ENCODE measurements at places on chromosomes 1 and 21. TPM values are rescaled to one million over a fixed set of nuclear protein-coding genes. Genes with fewer than 3 reads are reported as not detected.
A peak's percentile ranks its signal among the peaks of the same experiment; 100 is the strongest.

DNA sequence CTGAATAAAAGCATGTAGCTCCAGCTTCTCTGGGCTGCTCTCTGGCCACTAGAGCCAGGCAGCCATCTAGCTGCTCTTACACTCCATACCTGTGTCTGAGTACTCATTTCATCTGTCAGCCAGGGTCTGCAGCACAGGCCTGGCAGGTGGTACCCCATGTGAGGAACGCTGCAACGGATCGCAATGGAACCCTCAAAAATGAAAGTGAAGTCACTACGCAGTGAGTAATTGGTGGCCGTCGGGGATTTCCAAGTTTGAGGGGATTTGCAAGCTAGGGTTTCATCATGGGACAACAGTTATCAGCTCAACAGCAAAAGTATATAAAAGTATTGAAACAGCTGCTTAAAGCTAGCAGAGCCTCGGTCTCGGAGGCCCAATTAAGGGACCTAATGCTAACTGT, 186.7 kb downstream of the HFM1 start:
- no peak for DNase-seq

The C8A gene
- polyA plus RNA-seq = not detected

DNA sequence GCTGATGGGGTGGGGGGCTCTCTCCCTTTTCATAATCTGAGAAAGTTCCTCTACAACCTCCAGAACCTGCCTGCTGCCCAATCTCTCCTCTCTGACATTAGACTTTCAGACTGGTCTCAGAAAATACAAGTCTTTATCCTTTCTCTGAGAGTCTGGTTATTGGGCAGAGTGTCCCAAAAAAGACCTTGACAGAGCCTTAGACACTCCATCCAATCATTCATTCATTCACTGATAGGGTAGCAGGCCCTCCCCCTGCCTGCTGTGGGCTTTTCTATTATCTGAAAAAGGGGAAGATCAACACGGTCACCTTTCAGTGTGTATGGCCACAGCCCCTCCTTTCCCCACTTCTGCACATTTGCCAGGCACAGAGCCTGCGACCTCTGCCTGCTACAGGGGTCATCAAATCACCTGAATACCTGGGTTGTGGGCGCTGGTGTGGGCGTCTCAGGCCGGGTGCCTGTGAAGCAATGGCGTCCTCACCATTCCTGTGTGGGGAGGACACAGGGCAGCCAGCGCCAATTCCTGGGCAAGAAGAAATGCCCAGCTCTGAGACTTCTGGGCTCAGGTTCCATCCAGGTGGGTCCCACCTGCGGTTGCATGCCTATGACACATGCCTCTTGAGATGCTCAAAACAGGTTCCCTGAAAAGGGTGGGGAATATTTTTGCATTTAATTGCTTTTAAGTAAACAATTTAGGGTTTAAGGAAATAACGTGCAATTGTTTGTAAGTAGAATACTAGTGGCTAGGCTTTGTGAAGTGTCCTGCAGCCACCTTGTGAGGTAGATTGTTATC, 52.8 kb downstream of the ELK4 start:
- DNase-seq = peak; percentile 41

GRCh38 chr1:114249691-114250090, 96.0 kb upstream of the SYT6 start:
- DNase-seq = no peak

DNA sequence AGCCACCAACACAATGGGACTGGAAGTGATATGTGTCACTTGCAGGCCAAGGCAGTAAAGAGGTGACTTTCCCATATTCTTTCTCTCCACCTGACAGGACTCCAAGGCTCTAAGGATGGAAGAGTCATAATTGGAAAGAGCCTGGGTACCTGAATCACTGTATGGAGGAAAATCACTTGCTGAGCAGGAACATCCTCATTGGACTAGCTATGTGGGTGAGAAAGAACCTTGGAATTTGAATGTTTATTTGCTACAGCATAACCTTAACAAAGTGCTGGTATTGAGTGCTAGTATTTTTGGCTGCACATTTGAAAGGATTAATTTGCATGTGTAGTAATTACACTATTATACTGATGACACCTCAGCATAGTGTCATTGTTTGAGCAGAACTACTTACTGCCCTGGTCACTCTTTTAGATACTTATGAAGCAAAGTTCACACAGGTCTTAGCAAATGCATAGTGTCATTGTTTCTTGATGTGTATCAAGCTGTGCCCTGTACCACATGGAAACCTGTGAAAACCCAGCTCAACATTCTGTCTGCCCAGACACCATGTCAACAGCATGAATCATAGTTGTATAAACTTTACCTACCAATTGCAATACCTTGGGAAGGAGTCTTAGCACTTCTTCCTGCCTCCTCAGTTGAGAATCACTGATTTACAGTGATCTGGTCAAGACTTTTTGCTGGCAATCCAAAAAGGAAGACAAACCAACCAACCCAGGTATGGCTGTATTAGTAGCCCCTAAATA, 5.1 kb upstream of the S100A10 start:
- DNase-seq = no peak

GRCh38 chr1:158020886-158021620, 27.6 kb downstream of the KIRREL1 start:
- DNase-seq = no peak

GRCh38 chr1:183996396-183996795, 41.1 kb downstream of the COLGALT2 start:
- peak; percentile 53 for DNase-seq

DNA sequence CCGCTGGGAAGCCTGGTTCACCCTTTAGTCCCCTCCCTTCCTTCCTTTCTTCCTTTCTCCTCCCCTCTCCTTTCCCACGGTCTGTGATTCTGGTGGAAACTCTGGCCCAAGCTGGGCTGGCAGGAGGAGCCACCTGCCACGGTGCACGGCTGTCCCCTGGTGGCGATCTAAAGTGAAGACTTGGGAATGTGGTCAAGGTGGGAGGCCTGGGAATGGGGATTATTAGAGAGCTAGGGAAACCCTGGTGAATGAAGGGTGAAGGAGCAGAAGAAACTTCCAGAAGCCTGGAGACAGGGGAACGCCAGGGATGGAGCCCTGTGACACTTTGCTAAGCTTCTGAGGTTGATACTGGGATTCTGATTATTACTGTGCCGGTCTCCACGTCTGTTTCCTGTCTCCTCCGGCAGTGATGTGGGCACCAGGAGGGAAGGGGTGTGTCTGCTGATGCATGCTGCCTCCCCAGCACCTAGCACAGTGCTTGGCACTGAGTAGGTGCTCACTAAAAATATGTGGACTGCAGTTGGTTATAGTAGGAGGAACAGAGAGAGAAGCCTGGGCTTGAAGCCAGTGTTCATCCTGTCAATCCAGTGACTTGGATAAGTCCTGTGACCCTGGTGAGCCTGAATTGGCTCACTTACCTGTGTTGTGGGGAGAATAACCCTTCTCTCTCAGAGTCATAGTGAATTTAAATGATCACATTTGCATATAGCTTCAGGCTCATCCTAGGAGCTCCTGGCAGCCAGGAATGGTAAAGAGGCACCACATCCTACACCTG, 71.2 kb upstream of the NBPF3 start:
- peak; percentile 95 for DNase-seq

DNA sequence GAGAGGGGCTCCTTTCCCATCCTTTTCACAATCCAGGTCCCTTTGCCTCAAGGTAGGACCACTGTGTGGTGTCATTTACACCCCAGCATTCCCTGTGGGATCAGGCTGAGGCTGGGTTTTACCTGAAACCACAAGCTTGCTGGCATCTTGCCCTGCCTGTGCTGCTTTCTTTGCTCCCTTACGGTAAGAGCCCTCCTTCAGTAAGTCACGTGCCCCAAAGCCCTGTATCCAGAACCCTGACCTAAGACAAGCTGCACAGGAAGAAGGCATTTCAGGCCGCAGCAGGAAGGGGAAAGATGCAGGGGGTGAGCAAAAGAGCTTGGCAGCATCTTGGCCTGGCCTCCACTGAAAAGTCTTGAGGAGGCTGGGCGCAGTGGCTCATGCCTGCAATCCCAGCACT, 58.4 kb downstream of the KLHDC7A start:
- no peak for DNase-seq

DNA sequence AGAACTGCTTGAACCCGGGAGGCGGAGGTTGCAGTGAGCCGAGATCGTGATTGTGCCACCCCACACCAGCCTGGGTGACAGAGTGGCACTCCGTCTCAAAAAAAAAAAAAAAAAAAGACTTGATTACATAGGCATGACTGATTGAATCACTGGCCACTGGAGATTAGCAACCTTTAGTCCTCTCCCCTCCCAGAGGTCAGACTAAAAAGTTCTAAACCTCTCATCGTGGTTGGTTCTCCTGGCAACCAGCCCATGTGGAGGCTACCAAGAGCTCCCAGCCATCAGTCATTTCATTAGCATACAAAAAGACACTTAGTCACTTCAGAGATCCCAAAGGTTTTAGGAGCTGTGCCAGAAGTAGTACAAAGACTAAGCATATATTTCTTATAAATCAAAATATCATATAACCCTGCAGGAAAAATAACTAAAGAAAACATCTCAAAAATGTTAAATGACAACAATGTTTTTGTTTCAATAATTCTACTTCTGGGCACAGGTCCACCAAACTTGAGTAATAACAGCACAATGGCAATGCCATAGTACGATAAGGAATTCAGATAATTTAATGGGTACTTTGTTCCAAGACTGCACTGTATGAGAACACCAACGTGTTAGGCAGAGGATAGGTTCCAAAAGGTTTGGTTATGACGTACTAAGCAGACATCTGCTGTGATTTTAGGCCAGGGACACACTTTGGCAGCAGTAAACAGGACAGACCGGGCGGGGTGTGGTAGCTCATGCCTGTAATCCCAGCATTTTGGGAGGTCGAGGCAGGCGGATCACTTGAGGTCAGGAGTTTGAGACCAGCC, 18.1 kb downstream of the USP48 start:
- peak; percentile 63 for DNase-seq

The TLR5 gene
- polyA plus RNA-seq = 1.3 TPM

GRCh38 chr1:182739545-182739944, 50.0 kb upstream of the NPL start:
- peak; percentile 33 for DNase-seq

- DNase-seq = no peak
Measured at GRCh38 chr1:175870217-175870616, 126.8 kb upstream of the TNR start.

The ACOT11 gene
- polyA plus RNA-seq = 1.6 TPM

GRCh38 chr1:189131576-189131975, 1346.1 kb downstream of the BRINP3 start:
- DNase-seq = no peak

DNA sequence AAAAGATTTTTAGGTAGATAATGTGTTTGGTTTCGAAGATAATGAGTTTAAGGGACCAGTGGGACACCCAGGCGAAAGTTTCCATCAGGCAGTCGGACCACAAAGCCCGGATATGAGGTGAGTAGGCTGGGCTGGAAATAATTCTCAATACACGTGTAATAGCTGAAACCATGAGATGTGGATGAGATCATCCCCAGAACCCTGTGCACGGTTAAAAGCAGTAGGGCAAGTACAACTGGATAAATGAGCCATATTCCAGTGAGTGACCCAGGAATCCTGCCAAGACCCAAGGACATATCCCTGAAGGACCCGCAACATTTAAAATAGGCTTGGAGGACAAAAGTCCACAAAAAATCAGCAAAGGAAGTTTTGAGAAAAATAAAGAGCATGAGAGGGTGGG, 21.5 kb upstream of the NHLH2 start:
- DNase-seq = no peak

DNA sequence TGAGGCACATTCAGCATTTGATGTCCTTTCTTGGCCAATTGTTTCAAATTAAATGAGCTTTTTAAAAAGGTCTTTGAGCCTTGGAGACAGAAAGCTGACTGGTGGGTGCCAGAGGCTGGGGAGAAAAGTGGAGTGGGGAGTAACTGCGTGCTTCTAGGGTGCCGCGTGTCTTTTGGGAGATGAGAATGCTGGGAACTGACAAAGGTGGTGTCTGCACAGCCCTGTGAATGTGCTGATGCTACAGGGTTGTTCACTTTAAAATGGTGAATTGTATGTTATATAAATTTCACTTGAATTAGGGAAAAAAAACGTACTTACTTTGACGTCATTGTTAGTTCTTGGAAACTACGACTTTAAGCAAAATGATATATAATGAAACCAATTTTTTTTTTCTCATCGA, 8.1 kb upstream of the TFF1 start:
- DNase-seq = no peak

DNA sequence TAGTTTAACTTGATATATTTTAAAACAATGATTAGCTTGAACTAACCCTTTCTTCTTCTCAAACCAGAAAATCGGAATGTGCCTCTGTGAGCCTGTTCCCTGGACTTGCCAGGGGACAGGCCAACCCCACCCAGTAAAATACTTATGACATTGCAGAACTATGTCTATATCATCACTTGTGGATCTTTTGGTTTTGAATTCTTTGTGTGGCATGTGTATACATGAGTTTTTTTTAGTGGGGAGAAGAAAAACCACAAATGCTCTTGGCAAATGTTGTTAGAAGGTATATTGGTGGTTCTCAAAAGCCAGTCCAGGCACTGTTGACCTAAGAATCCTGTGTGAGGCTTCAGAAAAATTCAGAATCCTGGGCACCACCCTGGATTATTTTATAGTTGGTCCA, 347.4 kb downstream of the SIPA1L2 start:
- DNase-seq = no peak

The IL10 gene
- not detected for polyA plus RNA-seq

DNA sequence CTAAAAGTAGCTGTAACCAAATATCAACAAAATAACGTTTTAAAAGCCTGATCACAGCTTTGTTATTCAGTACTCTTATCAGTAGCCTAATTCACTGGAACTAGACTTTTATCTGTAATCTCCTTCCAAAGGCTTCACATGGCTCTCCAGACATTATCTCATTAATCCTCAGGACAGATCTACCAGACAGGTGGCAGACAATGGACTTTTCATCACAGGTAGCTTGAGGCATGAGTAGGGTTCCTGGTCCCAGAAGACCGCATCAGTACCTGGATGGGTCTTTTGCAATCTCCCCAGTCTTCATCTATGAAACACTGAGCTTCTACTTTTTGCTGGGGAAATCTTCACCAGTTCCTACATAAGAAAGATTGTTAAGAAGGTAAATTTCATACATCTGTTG, 132.2 kb upstream of the FOXD3 start:
- DNase-seq = no peak

GRCh38 chr21:43697758-43698643, 20.9 kb upstream of the PDXK start:
- DNase-seq = no peak

- DNase-seq = no peak
Measured at GRCh38 chr1:192884241-192884640, 75.4 kb downstream of the RGS2 start.

The SPRR1B gene
- polyA plus RNA-seq = not detected

The STK40 gene
- 8.5 TPM for polyA plus RNA-seq

The IFI44 gene
- not detected for polyA plus RNA-seq

- peak; percentile 66 for DNase-seq
Measured at GRCh38 chr1:231039161-231040018, 664 bp downstream of the FAM89A start.

DNA sequence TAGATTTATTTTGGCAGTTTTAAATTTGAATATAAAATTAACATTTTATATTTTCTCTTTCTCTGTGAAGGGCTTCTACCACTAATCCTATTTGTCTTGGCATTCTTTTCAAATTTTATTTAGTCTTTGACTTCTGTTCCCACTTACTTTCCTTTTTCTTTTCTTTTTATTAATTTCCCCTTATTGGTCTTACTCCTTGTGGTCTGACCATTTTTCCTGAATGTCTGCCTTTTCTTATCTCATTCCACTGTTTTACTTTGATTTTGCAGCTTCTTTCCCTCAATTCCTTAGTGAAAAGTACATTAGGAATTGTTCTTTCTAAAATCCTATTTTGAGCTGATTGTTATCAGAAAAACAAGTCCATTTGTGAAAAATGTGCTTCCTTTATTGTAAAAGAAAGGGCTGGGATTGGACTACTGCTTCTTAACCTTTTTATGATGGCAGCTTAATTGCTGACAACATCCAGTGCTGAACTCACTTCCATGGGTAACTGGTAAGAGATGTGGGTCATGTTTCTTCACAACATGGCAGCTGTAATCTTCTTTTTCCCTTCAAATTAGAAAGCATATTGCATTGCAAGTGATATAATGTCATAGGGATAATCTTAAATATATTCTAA, 284.6 kb downstream of the DNM3 start:
- no peak for DNase-seq

All from GM23338 (cell line).